Activated T-cell treated with anti-CD3 and anti-CD28 coated beads, Interleukin-2, amount 50 U/mL, for 24 hours (primary cell): ENCODE measurements at places on chromosomes 7 and 10.
A peak's percentile ranks its signal among the peaks of the same experiment; 100 is the strongest.

- peak; percentile 5 for DNase-seq
These were observed 44.2 kb upstream of the PPP2R2D start for GRCh38 chr10:131856441-131857094.

DNA sequence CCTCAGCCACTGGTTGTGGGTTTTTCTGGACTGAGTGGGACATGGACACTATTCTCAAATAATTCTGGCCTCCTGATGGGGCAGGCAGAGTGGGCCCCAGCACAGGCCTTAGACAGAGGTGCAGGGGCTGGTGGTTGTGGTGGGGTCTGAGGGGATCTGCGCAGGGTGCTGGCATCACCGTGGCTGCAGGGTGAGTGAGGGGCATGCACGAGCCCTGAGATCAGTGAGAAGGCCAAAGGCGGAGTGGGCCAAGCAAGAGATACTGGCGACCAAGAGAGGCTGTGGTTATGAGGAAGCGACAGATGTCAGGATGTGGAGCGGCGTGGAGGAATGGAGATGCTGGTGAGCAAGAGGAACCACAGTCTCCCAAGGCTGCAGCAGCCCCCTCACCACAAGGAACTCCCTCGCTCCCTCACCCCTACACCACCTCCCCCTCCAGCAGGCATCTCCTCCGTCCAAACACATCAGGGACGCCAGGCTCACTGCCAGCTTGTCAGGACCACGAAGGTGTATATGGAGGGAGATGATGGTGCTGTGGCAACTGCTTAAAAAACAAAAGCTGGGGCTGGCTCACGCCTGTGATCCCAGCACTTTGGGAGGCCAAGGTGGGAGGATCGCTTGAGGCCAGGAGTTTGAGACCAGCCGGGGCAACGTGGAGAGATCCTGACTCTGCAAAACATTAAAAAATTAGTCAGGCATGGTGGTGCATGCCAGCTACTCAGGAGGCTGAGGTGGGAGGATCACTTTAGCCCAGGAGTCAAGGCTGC, 9.6 kb downstream of the PRF1 start:
- DNase-seq: no peak

GRCh38 chr7:144019457-144019856, 19.3 kb downstream of the OR6B1 start:
- DNase-seq: no peak

- no peak for DNase-seq
These were observed 388.6 kb upstream of the C7orf33 start for GRCh38 chr7:148201992-148202391.

DNA sequence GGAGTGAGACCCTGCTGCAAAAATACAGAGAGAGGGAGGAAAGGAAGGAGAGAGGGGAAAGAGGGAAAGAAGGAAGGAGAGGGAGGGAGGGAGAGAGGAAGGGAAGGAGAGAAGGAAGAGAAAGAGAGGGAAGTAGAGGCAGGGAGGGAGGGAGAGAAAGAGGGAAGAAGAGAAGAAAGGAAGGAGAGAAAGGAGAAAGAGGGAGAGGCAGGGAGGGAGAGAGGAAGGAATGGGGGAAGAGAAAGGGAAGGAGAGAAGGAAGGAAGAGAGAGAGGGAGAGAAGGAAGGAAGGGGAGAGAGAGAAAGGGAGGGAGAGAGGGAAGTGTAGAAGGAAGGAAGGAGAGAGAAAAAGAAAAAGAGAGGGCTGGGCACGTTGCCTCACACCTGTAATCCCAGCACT, 121.7 kb downstream of the TMEM130 start:
- no peak for DNase-seq

DNA sequence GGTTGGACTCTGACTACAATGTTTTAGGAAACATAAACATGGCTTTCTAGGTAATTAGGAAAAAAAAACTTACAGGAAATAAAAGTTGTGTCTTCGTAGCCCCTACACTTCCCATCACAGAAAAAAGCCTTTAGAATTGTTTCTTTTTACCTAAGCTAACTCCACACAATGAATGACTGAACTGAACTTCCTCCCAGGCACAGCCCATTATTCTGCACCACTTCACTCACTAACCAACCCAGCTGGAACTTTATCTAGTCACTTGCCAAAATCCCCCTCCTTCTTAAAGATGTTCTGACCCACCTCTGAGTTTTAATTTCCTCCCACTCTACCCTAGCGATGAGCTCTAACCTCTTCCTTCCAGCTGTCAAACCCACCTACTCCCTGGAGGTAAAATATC, 91.7 kb upstream of the MEOX2 start:
- DNase-seq: no peak

- no peak for DNase-seq
These were observed 16.2 kb downstream of the BEND7 start for GRCh38 chr10:13512564-13512963.

- DNase-seq: no peak
These were observed 95.4 kb upstream of the PRR15 start for GRCh38 chr7:29468196-29468595.

- DNase-seq: no peak
These were observed 123.6 kb downstream of the RNF216 start for GRCh38 chr7:5657901-5658300.

- DNase-seq: no peak
These were observed 147.1 kb downstream of the BUB3 start for GRCh38 chr10:123301077-123301857.

GRCh38 chr10:16792675-16793074, 24.5 kb downstream of the RSU1 start:
- no peak for DNase-seq

- DNase-seq: no peak
These were observed 29.6 kb upstream of the ZRANB1 start for GRCh38 chr10:124912101-124912886.

- no peak for DNase-seq
These were observed 607.8 kb downstream of the PTPRN2 start for GRCh38 chr7:157979636-157980340.

DNA sequence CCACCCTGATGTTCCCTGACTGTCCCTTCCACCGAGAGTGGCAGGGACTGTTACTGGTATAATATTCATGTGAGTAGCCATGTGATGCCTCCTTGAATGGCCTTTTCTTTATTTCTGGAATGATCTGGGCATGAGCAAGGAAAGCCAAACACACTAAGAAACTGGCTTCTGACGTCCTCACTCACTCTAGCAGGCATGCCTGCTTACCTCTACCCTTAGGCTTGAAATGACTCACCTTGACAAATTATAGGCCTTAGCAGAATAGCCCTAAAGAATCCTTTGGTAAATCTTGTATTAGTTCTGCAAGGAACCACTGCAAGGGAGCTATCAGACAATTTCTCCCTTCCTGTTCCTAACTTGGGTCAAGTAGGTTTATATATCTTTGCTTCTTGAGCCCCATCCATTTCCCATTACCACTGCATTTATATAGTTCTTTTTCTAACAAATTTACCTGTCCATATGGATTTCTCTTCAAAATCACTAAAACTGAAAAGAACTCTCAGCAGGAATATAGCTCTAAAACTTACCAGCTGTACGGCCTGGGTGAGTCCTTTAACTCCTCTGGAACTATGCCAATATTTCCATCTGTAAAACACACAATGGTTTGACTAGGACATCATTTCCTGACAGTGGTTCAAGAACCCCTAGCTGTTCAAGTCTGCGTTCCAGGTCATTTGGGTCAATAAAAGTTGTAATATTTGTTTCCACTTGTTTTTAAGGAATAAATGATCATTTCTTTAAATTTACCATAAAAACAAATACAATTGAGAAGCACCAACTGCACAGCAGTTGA, 13.0 kb upstream of the NDUFA5 start:
- DNase-seq: no peak

GRCh38 chr7:132424821-132425724, 151.2 kb downstream of the PLXNA4 start:
- DNase-seq: no peak

GRCh38 chr10:104880624-104881398, 239.7 kb downstream of the SORCS3 start:
- no peak for DNase-seq

- no peak for DNase-seq
These were observed 10.5 kb upstream of the EDRF1 start for GRCh38 chr10:125708971-125709503.

GRCh38 chr7:101917566-101917965, 100.1 kb downstream of the CUX1 start:
- no peak for DNase-seq

GRCh38 chr10:118511711-118512110, 83.7 kb downstream of the PRLHR start:
- no peak for DNase-seq

DNA sequence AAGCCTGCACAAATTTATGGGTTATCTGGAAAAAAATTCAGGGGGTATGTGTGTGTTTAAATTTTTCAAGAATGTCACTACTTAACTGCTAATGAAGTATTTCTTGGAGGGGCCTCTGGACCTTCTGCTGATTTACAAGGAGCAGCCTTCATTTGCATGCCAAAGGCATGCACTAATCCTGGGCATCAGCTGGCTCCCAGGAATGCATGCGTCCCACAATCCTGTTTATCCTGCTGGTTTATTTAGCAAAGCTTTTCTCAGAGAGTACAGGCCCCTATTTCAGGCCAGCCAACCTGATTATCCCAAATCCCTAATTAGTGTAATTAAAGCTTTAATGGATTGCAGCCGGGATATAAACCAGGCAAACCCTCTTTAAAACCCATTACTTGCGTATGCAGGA, 170.4 kb downstream of the TAX1BP1 start:
- no peak for DNase-seq

DNA sequence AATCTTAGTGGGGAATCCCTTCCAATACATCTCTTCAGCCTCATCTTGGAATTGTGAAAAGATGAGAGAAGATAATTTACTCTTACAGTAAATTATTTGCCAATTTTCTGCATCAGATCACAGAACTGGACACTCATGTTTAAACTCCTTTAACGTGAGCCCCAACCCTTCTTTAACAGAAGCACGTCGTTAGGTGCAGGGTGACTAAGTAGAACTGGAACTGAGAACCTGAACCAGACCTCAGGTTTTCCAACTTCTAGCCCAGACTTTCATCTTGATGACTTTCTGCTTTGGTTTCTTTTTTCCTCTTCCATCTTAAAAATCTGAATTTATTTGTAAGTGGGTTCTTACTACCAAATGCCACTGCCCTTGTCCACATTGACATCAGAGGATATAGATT, 57.2 kb upstream of the LYZL2 start:
- DNase-seq: no peak

DNA sequence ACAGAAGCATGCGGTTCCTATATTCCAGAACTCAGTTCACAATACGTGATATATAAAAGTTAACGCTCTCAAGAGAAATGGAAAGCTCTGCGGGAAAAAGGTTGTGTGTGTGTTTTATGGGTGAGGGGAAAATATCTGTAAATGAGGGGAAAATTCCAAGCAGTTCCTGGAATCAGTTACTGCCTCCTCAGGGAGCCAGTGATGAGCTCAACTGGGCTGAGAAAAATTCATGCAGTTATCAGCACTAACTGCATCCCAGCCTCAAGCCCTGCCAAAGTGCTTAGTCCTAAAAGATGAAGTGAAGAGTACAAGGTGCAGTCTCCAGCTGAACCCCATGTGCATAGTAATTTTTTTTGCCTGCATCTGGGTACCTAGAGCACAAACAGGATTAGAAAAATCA, 191.9 kb downstream of the CDK14 start:
- DNase-seq: no peak

- DNase-seq: no peak
These were observed 68.9 kb upstream of the DNAAF5 start for GRCh38 chr7:657565-658119.

GRCh38 chr10:1411451-1411850, 325.9 kb downstream of the ADARB2 start:
- DNase-seq: no peak

DNA sequence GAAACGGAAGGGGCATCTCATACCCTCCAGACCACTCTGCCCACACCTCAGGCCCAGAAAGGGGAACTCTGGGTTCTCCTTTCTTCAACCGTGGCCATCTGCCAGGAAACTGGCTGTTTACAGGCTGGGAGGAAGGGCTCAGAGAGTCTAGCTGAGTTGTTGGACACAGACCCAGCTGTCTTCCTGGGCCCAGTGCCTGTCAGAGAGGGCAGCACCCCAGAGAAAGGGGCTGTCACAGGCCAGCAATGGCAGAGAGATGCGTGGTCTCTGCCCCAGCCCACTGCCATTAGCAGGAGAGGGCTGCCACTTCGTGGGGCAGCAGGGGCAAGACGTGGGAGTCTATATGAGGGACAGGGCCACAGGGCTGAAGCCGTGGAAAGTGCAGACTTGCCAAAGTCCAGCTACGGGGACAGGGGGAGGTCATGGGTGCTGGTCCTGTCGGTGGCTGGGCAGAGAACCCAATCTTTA, 11.0 kb downstream of the GRID1 start:
- no peak for DNase-seq

DNA sequence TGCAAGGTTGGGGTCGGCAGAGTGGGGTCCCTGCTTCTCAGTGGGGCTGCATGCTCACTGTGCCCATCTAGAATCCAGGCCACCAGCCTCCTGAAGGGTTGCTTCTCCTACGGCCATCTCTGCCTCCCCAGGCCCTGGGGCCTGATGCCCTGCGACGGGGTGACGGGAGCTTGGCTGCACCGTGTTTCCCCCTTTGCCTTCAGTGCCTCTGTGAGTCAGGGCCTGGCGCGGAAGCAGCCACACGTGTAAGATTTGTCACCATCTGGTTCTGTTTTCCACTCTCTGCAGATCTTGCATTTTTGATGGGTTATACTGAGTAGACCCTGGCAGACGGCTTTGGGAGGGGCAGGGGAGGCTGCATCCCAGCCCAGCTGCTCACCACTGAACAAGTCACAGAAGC, 7.2 kb downstream of the ADAMTS14 start:
- DNase-seq: no peak

- no peak for DNase-seq
These were observed 508.7 kb upstream of the SEMA3D start for GRCh38 chr7:85695533-85695932.

DNA sequence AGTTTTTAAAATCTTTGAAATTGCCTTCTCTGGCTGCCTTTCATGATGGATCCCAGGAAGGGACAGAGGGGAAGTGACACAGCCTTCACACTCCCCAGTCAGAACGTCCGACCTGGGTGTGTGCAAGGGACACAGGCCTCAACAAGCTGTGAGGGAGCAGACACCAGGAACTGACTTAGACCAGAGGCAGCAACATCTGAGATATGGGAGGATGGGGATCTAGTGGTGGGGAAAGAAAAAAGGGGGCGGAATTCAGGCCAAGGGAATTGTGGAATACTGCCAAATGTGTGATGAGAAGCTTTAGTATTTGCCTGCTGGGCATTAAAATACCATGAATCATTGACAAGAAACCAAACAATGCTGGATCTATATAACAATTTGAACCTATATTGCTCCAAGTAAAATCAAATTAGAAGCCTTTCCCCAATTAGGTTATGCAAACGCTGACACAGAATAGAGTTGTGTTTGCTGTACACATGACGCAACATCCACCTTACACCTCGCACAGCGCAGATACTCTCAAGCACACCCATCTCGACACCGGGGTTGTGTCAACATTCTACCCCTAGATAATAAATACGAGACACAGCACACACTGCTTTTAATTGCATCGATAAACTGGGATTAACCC, 17.2 kb upstream of the MNX1 start:
- DNase-seq: no peak

- DNase-seq: no peak
These were observed 7.4 kb downstream of the TTYH3 start for GRCh38 chr7:2639181-2639681.

GRCh38 chr7:15440482-15440881, 121.3 kb downstream of the AGMO start:
- no peak for DNase-seq
